Stimulated activated CD8-positive, alpha-beta memory T cell treated with anti-CD3 and anti-CD28 coated beads, Interleukin-4, amount 100 ng/mL, for 48 hours (primary cell): ENCODE measurements at places on chromosomes 2 and 18.

DNA sequence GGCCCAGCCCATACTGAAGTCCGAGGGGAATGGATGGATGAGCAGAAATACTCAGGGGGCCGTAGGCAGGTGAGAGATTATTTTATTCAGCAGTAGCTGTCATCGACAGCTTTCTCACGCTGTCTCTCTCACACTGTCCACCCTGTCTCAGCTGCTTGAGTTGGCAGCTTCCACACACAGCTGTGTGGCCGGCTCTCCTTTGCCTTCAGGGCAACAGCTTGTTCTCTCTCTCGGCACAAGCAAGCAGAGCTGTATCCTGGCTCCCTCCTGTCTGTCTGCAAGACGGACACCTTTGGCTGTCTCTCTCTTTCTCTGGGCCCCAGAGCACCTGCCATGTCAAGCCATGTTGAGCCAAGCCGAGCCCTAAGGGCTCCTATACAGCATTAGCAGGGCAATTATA, 9.8 kb upstream of the PAPOLG start:
- no peak for DNase-seq

GRCh38 chr2:184956856-184957255, 358.5 kb downstream of the ZNF804A start:
- no peak for DNase-seq

DNA sequence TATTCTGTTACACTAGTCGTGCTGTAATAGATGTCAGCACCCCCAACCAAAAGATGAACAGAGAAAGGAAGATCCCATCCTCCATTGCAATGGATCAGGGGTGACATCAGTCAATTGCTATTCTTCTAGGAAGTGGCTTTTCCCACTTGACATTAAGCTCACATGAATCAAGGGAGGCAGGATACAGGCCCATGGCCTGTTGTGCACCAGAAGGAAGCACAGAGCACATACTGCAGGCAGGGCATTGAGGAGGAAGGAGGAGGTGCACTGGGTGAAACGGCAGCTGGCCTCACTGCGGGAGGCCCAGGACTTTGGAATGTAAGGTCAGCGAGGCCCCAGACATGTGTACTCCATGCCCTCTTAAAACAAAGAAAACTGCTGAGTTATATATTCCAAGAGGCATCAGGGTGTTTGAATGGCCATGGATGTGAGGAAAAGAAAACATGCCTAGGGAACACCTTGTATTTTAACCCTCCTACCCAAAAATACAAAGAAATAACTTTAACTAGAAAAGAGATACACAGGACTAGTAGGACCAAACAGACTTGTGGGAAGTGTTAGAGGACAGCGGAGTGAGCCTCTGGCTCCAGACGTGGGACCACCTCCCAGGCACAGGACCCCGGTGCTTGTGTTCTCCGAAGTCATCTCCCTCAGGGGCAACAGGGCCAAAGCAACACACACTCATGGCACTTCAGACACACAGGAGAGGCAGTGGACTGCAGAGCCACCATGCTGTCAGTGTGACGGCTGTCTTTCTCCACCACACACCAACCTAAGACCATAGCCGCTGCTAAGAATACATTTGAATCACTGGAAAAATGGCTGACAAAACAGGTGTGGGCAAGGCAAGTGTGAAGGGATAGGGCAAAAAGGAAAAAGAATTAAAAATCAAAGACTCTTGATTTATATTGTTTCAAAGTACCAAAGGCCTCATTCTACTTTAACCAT, 51.4 kb upstream of the RIOK3 start:
- no peak for DNase-seq

DNA sequence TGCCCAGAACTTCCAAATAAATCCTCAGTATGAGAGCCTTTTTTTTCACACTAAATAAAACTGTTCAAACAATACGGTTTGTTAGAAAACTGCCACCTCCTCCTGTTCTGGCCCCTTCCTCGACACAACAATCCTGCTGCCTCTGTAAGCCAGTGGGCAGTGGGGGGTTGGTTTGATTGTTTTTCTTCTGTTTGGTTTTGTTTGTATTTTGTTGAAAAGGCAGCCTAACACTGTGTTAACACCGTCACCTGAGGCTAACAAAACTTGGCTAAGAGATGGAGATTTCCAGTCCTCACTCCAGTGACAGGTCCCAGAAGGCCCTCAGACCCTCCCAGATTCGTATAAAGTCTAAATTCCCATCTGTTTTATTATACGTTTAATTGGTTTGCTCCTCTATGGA, 402.1 kb downstream of the ZNF521 start:
- no peak for DNase-seq

DNA sequence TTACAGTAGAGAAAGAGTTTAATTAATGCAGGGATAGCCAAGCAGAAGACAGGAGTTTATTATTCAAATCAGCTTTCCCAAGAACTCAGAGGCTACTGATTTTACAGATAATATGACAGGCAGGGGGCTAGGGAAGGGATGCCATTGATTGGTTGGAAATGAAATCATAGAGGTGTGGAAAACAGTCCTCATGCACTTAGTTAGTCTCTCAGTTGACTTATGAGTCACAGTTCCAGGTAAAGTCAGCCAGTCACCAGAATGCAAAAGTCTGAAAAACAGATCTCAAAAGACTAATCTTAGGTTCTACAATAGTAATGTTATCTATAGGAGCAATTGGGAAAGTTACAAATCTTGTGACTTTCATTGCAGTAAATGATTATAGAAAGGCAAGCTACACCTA, 676.4 kb upstream of the CHAC2 start:
- no peak for DNase-seq

- no peak for DNase-seq
These were observed 129.0 kb upstream of the FAM98A start for GRCh38 chr2:33728106-33728505.

GRCh38 chr18:69494841-69495240, 94.2 kb downstream of the DOK6 start:
- DNase-seq: no peak

- DNase-seq: no peak
These were observed 90.1 kb downstream of the LBH start for GRCh38 chr2:30321466-30321865.

DNA sequence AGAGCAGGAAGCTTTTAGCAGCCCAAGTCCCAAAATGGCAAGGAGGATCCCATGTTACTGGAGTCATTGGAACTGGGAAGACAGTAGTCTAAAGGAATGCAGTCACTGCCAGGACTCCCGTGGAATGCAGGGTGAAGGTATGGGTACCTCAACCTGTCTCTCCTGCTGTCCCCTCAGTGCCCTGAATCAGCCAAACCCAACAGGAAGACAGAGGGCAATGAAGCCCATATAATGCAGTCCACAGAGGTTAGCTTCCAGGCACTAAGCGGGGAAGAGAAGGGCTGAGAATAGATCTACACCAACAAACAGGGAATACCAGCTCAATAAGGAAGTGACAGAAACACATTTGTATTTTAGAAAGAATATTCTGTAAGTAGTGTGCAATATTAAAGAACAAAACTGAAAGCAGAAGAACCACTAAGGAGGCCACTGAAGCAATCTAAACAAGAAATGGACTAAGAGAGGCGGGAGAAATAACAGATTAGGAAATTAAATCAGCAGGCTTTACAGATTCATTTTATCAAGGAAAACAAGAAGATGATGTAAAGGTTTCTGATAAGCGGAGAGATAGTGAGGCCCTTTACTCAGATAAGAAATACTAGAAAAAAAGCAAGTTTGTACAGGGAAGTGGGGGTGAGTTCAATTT, 8.3 kb downstream of the NEMP2 start:
- DNase-seq: no peak

- no peak for DNase-seq
These were observed 5.4 kb downstream of the SNORC start for GRCh38 chr2:232875256-232876121.

GRCh38 chr2:39513641-39514094, 76.6 kb upstream of the MAP4K3 start:
- DNase-seq: peak; percentile 76

DNA sequence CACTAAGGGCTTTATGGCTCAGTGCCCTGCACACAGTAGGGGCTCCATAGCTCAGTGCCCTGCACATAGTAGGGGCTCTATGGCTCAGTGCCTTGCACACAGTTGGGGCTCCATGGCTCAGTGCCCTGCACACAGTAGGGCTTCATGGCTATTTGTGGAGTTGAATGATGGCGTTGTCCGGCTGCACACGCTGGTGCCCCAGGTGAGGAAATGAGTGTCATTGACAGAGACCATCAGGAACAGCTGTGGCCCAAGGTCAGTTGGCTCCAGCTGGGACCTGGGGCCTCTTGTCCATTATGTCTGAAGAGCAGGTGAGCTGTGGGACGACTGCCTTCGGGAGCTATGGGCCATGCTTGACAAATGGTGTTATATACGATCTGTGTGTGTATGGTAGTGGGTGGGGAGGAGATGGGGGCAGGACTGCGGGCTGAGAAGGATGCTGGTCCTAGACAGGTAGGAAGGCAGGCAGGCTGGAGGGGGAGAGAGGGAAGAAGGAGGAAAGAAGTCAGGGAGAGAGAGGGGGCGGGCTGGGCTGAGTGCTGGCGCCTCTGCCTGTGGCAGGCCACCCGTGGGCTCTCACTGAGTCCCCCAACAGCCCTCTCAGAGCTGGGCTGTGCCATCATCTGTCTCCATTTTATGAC, 130.6 kb downstream of the CLIP4 start:
- DNase-seq: no peak

DNA sequence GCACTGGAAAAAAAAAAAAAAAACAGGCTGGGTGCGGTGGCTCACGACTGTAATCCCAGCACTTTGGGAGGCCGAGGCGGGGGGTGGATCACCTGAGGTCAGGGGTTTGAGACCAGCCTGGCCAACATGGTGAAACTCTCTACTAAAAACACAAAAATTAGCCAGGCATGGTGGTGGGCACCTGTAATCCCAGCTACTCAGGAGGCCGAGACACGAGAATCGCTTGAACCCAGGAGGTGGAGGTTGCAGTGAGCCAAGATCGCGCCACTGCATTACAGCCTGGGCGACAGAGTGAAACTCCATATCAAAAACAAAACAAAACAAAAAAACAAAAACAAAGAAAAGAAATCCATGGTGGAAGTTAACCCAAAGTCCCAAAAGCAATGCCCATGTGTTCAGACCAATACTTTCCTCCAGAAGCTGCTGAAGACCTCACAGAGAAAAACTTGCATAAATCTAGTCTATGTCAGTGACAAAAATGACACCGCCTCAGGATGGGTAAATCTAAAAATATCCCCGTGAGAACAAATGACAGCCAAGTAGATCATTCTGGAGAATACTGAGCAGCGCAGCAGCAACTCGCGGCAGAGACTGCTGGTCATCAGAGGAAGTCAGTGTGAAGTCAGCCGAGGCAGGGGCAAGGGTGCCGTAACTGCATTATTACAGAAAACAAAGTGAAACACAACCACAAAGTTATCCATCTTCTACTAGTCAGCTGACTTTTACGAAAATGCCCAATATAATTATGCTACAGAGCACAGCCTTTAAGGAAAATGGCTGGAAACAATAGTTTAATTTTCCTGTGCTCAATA, 41.0 kb downstream of the LPIN2 start:
- peak; percentile 76 for DNase-seq

GRCh38 chr2:13597176-13597575, 880.4 kb downstream of the TRIB2 start:
- no peak for DNase-seq

DNA sequence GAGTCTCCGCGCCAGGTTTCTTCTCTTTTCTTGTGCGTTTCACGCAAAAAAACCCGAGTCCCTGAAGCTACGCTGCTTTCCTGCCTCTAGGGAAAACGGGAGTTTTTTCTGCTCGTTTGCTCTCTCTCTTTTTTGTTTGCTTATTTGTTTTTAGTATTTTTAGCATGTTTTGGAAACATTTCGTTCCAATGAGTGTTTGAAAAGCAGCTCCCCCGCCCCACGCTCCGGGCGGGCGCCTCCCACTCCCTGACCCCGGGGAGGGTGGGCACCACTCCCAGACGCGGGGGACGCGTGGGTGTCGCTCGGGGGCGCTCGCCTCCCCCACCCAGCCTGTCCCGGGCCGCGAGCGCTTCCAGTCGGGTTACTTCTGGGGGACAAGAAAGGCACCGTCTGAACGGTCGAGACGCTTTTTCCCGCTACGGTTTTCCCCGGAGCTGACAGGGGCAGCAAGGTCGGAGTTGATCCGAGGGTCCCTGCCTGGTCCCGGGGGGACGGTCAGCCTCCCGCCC, 446 bp upstream of the EFHD1 start:
- DNase-seq: no peak

DNA sequence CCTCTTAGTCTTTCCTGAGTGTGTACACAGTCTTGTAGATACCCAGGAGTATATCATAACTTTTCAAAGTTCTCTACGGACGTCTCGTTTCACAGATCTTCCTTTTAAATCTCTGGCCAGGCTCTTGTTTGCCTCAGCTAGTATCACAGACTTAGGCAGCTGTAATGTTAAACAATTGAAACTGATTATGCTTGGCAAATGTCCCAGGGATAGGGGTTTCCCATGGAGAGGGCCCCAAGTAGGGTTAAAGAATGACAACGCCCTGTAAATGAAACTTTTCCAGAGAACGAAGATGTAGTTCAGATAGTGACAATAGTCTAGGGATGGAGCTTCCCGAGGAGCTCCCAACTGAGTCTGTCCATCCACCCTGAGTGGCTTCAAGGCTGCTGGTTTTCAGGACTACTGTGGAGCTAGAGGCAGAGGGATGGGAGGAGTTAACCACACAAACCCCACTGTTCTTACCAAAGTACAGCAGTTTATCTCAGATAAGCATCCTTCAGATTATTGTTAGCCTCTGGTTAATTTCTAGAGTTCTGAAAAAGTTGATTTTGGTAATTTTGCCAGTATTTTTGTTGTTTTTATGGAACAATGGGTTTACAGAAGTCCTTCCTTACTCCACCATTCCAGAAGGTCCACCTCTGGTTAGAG, 9.1 kb downstream of the NEURL3 start:
- DNase-seq: no peak

DNA sequence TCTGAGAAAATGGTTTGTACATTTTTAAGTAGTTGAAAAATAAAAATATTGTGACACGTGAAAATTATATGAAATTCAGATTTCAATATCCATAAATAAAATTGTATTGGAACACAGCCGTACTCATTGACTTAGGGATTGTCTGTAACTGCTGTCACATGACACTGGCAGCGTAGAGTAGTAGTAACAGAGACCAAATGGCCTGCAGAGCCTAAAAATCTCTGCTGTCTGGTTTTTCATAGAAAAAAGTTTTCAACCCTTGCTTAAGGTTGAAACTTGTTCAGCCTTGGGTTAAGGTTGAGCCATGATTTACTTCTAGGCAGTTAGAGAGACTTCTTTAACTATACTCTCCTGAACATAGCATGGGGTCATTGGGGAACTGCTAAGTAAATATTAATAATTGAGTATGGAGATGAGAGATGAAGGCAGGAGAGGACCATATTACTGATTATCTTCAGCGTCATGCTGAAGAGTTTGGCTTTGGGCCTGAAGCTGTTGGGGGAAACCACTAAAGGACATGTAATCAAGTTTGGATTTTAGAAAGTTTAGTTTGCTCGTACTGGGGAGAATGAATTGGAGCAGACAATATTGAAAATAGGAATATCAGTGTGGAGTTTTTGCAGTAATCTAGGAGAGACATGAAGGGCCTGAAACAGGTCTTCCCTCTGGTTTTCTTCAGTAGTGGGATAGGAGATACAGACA, 16.2 kb downstream of the EML4 start:
- no peak for DNase-seq
